ENCODE measurements at places on chromosomes 16 and 17.
A peak's percentile ranks its signal among the peaks of the same experiment; 100 is the strongest.

DNA sequence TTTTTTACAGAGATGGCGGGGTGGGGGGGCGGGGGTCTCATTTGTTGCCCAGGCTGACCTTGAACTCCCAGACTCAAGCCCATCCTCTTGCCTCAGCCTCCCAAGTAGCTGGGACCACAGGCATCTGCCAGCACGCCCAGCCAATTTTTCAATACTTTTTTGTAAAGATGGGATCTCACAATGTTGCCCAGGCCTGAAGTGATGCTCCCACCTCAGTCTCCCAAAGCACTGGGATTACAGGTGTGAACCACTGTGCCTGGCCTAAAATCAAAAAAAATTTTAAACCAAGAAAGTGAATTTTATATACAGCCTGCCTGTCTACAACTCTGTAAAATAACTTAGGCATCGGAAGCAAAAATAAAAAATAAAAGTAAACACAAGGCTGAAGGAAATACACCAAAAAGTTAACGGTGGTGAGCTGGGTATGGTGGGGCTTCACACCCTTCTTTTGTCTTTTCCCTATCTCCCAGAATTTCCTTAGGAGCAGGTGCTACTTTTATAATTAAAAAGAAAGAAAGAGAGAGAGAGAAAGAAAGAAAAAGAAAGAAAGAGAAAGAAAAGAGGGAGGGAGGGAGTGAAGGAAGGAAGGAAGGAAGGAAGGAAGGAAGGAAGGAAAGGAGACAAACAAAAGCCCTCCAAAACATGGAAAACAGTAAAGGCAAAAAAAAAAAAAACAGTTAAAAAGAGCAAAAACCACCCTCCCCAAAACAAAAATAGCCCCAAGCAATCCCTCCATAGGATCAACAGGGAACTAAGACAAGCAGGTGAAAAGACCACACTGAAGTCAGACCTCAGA, 51.4 kb downstream of the TBC1D16 start:
- DNase-seq = no peak

- DNase-seq = no peak
Observed at GRCh38 chr17:59287452-59287851, 44.0 kb upstream of the YPEL2 start.

GRCh38 chr17:44326861-44327444, 2.3 kb upstream of the SLC25A39 start:
- peak; percentile 84 for DNase-seq

DNA sequence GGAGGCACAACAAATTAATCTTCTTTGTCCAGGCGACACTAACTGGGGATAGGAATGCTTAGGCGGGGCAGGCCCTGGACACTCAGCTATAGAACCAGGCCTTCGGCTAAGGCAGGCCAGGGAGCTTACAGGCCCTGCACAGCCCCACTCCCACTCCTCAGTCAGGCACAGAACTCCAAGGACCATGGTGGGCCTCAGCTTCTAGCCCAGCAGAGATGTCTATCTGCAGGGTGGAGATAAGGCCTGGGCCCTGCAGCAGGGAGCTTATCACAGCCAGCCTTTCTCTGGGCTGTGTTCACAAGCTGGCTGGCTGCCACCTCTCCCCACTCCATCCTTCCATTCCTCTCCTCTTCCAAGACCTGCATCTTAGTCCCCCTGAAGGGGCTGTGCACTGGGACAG, 68.1 kb downstream of the TMEM132E start:
- DNase-seq = no peak

GRCh38 chr16:30510376-30510938, 15.9 kb downstream of the ZNF768 start:
- DNase-seq = no peak

DNA sequence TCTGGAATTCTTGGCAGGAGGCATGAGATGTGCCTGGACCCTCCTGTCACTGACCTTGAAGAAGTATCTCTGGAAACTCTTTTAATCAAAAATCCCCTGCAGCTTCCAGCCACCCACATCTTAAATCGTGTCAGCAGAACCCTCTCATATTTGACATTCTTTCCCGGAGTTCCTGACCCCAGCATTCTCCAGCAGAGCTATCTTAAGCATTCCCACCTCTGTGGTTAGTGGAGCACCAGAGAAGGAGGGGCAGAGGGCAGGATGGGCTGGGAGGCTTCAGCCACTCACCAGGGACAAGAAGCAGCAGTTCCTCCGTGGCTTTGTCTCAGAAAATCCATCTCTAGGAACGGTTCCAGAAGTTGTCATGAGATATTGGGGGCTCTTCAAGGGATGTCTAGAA, 149.9 kb downstream of the RGS9 start:
- DNase-seq = no peak

- DNase-seq = no peak
Observed at GRCh38 chr17:66426397-66427033, 124.1 kb downstream of the PRKCA start.

DNA sequence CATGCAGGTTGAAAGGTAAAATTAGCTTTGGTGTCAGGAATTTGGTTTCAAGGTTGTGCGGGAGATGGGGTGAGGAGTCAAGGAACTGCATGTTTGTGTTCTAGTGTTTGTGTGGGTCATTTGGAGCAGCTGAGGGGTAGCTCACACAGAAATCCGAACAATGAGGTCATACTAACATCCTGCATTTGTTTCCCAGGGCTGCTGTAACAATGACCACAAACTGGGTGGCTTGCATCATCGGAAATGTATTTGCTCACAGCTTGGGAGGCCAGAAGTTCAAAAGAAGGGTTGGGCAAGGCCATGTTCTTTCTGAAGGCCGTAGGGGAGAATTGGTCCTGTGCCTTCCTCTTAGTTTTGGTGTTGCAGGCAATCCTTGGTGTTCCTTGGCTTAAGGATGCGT, 287.4 kb downstream of the HAPSTR1 start:
- no peak for DNase-seq

DNA sequence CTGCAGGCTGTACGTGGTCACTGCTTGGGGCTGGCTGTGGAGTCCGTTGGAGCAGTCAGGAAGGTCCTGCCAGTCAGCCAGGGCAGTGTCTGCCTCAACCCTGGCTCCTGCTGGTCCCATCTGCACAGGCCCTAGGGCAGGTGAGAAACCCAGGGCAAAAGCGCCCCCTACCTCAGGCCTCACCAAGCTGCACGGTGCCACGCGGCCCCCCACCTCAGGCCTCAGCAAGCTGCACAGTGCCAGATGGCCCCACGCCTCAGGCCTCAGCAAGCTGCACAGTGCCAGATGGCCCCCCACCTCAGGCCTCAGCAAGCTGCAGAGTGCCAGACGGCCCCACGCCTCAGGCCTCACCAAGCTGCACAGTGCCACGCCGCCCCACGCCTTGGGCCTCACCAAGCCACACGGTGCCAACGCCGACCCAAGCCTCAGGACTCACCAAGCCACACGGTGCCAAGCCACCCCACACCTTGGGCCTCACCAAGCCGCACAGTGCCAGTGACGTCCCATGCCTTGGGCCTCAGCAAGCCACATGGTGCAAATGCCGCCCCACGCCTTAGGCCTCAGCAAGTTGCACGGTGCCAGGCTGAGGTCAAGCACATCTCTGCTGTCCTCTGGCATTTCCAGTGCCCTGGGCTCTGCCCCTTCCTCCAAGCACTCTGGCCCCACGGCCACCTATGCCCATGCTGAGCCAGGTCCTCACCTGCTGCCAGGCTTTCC, 5.5 kb downstream of the TMEM204 start:
- DNase-seq = no peak

- DNase-seq = no peak
Observed at GRCh38 chr16:27389272-27389961, 12.6 kb upstream of the IL21R start.

DNA sequence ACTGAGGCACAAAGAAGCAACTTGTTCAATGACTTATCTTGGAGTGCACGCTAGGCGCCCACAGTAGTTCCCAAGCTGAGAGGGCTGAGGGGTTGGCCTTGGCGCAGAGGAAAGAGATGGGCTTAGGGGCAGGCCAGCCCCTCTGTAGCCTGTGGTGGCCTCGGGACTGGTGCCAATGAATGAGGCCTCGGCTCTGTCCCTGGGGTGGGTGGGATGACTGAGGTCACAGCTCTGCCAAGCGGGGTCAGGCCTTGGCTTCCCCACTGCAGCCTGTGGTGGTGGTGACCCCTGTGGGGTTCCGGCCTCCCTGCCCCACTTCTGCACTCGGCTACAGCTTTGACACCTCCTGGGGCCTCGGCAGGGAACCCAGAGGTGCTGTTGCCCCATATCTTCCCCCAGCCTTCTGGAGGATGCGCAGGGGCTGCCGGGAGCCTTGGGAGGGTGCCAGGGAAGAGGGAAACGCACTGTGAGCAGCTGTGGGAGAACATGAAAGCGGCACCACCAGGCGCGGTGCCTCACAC, 46.0 kb downstream of the BEAN1 start:
- DNase-seq = no peak

DNA sequence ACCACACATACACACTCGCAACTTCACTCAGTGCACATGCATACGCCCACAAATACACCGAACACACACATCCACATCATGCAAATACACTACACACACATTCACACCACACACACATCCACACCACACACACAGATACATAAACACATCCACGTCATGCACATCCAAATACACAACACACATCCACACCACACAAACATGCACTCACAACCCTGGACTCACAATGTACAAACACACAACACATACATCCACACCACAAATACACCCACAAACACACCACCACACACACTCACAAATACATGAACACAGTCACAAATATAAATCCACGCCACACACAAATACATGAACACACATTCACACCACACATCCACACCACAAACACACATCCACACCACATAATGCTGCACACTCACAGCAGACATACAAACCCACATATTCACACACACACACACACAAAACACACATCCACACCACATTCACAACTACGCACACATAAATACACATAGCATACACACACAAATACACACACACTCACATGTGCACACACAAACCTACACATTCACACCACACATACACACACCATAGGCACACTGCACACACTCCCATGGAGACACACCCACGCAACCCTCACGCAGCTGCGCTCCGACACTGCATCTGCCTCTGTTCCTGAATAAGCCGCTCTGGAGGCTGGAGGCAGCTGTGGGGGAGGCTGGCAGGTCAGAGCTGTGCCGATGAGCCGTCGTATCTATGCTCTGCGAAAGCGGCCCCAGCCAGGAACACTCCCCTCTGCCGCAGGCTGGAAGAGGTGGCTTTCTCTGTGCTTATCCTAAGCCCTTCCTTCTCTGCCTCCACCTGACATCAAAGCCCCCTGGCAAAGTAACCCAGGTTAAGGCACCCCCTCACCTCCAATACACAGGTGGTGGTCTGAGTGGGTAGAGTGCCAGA, 141.8 kb downstream of the GRIN2A start:
- DNase-seq = no peak

GRCh38 chr17:49688848-49689247, 11.0 kb upstream of the SPOP start:
- no peak for DNase-seq

- no peak for DNase-seq
Observed at GRCh38 chr17:46976626-46977270, 2.3 kb downstream of the RPRML start.

DNA sequence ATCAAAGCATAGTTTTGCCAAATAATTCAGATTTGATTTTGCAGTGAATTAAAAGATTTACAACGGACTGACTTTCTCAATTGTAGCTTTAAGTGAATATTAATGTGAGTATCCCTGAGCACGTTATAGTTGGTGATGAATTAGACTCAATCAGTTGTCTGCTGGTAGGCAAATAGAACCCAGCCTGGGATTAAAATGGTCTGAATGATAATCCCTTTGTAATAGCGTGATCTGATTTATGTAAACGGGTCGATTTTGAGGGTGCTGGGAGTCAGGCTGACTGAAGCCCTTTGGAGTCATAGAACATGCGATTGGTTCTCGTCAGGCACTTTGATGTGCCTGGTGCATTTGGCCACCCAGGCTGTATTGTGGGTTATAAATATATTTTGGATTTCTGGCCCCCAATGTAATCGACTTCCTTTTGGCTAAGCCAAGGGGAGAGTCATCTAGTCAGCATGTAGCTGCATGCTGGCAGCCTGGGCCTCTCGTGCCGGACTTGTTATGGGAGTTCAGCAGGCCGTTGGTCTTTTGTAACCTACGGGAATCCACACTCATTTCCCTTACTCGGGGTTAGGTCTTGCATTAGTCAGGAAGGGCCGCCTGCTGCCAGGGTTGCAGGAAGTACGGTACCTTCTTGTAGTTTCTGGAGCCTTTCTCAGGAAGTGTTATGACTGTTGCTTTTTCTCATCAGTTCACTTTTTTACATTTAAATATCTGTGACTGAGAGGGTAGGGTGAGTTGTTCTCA, 5.4 kb downstream of the PGS1 start:
- peak; percentile 42 for DNase-seq

DNA sequence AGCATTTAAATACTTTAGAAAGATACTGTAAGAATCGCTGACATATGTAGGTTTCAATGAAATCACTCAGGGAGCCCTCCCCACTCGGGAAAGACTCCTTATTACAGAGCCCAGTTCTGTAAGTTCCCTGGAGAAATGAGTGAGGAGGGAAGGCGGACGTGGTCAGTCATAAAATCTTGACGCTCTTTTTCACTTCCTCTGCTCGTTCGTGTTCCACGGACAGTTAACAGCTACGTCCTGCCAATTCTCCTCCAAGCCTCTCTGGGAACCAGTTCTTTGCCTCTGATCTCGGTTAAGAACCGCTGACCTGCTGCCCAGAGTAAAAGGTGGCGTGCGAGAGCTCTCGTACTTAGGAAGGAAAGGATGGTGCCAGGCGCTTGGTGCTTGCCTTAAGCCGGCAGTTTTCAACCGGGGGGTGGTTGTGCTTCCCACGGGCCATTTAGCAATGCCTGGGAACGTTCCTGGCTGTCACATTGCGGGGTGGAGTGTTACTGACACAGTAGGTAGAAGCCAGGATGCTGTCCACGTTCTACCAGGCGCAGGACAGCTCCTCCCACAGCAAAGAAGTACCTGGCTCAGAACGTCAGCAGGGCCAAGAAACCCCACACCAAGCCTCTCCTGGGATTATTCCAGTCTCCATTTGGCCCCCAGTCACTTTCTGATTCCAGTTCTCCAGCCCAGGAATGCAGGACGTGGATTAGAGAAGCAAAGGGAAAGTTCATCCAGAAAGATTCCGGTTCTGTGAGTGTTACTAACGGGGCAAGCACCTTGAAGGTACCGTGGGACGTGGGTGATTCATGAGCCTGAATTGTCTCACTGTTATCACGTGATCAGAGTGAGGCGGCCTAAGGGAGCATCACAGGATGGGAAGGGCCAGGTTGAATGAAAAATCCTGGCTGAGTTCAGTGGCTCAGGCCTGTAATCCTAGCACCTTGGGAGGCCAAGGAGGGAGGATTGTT, 87.7 kb downstream of the MRM3 start:
- no peak for DNase-seq

DNA sequence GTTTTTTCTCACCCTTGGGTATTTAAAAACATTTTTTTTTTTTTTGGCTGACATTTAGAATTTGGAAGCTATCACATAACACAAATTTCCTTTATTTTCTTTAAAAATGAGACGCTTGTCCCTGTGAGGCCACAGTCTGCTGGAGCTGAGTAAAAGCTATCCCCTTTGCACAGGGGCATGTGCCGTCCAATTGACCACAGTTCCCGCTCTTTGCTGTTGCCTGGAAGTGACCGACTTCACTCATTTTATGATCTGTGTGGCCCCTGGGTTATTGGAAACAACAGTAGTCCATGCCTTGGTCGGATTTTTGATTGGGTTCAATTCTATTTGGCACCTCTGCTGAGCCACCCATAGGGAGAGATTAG, 405.0 kb downstream of the CPPED1 start:
- no peak for DNase-seq
